Urinary bladder (tissue), 4 donors: ENCODE measurements at places on chromosomes 12 and 14. TPM values are rescaled to one million over a fixed set of nuclear protein-coding genes. Genes with fewer than 3 reads are reported as not detected.
A peak's percentile ranks its signal among the peaks of the same experiment; 100 is the strongest.

The OR4K5 gene
- total RNA-seq: not detected

The TGFB3 gene
- total RNA-seq: 90.7 TPM

The RPAP3 gene
- total RNA-seq: 29.4 TPM

The UTP20 gene
- 23.7 TPM for total RNA-seq

The PIK3C2G gene
- total RNA-seq: 1.2 TPM

The NXPH4 gene
- total RNA-seq: 0.79 TPM

The NRXN3 gene
- 3.9 TPM for total RNA-seq

The SLC16A7 gene
- 51.1 TPM for total RNA-seq

The RAD9B gene
- 2.1 TPM for total RNA-seq

The ANKRD33 gene
- total RNA-seq: not detected

The AKAP3 gene
- total RNA-seq: 0.63 TPM

The GRIN2B gene
- 1.7 TPM for total RNA-seq

The IRF9 gene
- total RNA-seq: 56.8 TPM

- DNase-seq: no peak
These were observed 51.9 kb downstream of the GALNT8 start for GRCh38 chr12:4771960-4772566.

DNA sequence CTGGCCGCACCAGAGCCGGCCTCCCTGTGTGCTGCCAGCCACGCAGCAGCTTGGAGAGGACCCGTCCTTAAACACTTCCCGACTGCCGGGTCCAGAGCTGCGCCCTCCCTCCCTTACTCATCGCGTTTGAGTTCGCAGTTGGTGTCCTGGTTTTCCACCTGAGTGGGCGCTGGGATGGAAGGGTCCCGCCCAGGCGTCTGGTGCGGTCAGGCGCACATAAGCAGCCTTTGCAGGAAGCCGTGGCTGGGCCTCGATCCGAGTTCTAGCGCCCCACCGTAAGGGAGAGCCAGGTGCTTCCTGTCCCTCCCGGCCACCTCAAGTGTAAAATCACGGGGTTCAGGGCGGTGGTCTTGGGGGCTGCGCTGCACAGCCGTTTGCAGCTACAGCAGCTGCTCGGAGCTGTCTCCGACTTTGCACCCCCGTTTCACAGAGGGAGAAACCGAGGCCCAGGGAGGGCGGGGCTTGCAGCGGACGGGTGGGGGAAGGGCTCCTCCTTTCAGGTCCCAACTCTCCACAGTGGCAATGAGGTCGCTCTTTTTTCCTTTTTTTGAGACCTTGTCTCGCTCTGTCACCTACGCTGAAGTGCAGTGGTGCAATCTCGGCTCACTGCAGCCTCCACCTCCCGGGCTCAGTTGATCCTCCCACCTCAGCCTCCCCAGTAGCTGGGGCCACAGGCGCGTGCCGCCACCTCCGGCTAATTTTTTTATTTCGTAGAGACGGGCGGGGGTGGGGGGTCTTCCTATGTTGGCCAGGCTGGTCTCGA is 51.3 kb downstream of the LRCOL1 start:
- DNase-seq: no peak

DNA sequence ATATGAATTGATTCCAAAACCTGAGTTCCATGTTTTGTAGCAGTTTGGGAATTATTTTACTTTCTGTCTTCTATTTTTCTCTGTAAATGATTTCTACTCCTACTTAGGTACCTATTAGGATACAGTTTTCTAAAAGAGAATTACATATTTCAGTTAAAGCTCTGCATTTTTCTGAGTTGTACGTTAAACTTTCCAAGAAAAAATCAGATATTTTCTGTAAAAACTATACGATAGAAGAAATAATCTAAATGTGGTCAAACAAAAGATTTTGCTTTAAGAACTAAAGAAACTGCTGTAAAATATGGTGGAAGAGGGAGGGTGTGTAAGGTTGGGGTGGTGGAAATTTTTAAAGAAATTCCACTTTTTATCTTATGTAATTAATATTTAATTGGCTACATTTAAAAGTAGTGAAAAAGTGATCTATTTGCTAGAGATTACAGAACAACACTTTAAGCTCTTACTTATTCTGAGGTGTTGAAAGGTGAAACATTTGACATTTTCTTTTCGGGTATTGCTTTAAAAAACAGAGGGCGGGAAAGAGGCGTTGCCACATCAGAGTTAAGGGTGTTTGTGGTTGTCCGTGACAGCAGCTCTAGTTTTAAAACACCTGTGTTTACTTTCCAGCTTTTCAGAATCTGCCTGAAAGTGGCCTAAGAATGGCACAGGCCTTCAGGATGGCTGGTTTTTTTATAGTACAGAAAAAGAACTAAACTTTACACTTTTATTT is 187.3 kb downstream of the MIPOL1 start:
- DNase-seq: no peak

DNA sequence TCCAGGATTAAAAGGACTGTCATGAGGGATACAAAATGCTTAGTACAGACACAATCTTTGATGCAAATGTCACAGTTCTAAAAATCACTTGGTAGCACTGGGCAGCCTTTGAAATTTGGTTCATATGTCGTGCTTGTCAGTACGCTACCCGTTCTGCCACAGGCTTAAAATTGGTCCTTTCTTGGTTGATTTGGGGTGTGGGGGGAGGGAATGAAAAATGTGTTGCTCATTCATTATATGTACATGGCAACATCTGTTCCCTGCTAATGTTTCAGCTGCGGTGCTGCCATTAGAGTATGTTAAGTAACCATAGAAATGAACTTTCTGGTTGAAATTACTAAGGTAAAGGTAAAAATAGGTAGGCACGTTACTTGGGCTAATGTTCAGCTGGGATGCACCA is 155.4 kb upstream of the ARHGAP5 start:
- no peak for DNase-seq

- no peak for DNase-seq
These were observed 245.7 kb downstream of the C12orf50 start for GRCh38 chr12:87783467-87783866.

DNA sequence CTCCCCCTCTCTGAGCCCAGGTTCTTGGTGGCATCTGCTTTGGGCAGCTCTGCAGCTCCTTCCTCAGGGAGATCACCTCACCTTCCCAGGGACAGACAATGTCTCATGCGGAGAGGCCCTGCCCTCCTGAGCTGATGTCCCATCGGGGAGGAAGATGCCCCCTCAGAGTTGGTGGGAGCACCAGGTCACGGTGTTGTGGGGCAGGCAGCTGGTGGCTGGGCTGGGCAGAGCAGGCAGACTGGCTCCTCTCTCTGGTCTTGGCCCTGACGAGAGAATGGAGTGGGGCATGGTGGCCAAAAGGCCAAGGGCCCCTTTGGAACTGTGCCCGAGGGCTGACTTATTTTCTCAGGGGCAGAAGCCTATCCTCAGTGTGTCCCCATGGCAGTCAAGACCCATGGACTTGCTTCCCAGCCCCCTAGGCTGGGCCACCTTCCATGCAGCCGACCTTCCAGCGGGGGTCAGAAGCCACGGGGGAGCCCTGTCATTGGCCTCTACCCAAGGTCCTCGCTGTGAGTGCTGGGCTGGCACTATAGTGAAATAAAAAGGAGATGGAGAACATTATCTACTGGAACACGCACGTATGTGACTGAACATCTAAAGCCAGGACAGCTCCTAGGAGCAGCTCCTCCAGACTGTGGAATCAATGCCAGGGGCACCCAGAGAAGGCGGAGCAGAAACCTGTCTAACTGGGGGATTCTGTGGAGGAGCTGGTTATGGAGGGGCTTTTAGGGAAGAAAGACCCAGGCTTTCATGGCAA is 21.9 kb downstream of the PPP2R5C start:
- DNase-seq: no peak

DNA sequence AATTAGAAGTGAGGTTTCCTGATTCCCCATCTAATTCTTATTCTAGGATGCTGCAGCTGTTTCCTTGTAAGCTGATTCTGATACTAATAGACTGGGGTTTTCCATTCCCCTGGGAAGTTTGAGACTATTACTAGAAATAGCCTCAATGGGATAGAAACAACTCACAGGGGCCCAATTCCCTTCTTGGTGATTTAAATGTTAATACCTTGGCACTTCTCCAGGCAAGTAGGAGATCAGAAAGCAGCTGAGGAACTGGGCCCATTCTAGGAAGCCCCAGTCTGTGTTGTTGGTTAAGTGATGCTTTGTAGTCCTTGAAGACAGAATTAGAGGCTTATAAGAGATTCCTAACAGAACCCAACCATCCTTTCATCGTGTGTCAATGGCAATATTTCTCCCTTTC is 407.0 kb upstream of the SEL1L start:
- no peak for DNase-seq

DNA sequence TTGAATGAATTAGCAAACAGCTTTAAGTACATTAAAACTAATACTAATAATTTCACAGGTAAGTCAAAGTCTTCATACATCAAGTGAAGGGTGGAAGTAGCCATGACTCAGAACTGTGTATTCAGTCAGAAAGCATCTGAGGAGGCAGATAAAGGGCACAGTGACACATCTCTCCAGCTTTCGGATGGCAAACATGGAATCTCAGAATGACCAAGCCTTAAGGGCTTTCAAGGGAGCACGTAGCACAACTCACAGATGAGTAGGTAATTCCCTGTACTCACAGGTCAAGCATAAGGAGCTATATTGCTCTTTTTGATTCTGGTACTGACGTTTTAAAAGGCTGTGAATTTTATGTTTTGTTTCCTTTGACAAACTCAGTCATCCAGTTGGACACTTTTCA is 56.0 kb downstream of the MDGA2 start:
- no peak for DNase-seq

GRCh38 chr12:63420206-63420644 is 248.1 kb downstream of the DPY19L2 start:
- no peak for DNase-seq

- no peak for DNase-seq
These were observed 7.3 kb upstream of the FIGNL2 start for GRCh38 chr12:51855586-51856428.

- no peak for DNase-seq
These were observed 351.0 kb downstream of the NAV3 start for GRCh38 chr12:78181544-78182162.

DNA sequence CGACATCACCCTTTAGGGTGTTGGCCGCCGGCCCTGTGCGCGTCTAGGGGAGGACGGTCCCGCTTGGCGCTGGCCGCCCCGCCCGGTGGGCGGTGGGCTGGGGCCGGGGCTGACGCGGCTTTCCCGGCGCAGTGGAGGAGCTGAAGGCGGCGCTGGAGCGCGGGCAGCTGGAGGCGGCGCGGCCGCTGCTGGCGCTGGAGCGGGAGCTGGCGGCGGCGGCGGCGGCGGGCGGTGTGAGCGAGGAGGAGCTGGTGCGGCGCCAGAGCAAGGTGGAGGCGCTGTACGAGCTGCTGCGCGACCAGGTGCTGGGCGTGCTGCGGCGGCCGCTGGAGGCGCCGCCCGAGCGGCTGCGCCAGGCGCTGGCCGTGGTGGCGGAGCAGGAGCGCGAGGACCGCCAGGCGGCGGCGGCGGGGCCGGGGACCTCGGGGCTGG is 3.6 kb downstream of the TNFAIP2 start:
- no peak for DNase-seq

DNA sequence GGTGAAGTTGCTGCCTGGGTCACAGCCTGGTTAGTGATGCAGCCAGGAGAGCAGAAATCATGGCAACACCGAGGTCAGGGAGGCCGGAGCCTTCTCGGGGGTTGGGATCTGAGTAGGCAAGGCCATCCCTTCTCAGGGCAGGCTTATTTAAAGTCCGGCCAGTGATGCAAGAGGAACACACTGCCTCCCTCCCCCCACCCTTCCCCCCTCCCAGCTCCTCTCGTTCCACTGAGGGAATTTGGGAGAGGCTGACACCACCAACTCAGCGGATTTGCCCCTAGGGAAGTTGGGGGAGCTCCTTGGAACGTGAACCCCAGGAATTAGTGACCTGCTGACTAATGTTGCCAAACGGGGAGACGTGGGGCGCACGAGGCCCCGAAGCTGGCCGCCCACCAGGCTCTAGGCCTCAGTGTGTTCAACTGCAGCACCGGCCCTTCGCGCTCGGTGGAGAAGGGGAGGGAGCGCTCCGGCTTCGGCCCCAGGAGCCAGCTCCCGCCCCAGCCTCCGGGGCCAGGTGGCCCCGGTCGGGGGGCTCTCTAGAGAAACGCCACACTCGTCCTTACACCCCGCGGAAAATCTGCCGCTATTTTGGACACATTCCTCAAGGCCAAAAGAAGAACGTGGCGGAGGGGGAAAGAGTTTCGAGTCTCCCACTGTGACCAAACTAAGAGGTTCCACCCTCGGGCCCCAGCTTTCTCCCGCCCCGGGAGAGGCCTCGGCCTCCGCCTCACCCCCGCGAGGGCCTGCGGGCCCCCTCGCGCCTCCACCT is 1.6 kb downstream of the CTDSP2 start:
- no peak for DNase-seq

DNA sequence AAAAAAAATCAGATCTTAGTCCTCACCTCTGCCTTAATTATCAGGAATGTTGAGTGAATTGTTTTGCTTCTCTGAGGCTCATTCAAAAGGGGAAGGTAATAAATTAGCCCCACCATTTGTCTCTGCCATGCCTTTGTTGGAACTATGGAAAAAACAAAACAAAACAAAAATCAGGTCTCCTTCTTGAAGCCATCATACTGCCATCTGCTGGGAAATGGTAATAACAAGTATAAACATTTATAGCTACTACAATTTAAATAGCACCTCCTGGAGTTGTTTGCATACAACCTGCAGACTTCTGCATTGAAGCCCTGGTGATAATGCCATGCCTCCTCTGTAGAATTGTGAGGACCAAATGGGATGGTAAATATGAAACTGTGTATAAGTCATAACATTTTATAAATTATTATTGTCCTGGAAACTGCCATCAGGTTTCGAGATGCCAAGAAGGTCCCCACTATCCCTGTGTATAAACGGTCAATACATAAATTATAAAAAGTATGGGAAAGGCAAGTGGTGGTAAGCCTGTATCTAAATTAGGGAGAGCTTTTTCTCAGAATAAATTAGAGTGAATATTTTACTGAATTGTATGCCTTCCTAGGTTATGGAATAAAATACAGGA is 87.2 kb upstream of the FGD4 start:
- DNase-seq: peak; percentile 66

- no peak for DNase-seq
These were observed 37.5 kb downstream of the ERH start for GRCh38 chr14:69360438-69361108.

GRCh38 chr14:53214384-53214783 is 61.3 kb upstream of the DDHD1 start:
- DNase-seq: no peak

GRCh38 chr14:105525326-105525725 is 1.1 kb upstream of the TMEM121 start:
- no peak for DNase-seq

GRCh38 chr14:92490239-92490959 is 23.2 kb upstream of the RIN3 start:
- DNase-seq: no peak

- no peak for DNase-seq
These were observed 18.3 kb downstream of the TMEM106C start for GRCh38 chr12:47981496-47982260.

DNA sequence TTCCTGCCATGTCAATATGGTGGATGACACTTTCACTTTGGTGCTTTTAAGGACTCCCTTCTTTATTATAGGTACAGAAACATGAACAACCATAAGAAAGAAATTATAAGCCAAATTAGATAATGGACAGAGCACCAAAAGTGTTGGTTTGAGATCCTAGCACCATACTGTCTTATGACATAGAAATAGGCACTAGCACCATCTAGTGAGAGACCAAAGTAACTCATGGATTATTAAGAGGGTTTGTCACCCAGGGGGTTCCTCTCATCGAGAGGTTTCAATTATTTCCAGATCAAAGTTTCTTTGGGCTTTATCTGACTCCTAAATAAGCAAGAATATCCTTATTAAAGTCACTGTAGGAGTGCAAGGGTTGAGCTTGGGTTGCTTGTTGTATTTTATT is 153.0 kb upstream of the DIO2 start:
- DNase-seq: no peak
